ENCODE measurements at places on chromosomes 7 and 10. TPM values are rescaled to one million over a fixed set of nuclear protein-coding genes. Genes with fewer than 3 reads are reported as not detected.

HOXA4 gene
- 2.3 TPM for total RNA-seq

NUTM2E gene
- 0.47 TPM for total RNA-seq

LAMB1 gene
- total RNA-seq = 138 TPM

ITPRIP gene
- total RNA-seq = 66.1 TPM

C10orf67 gene
- not detected for total RNA-seq

NODAL gene
- total RNA-seq = not detected

VIPR2 gene
- total RNA-seq = 0.06 TPM

NPY4R2 gene
- 22.5 TPM for total RNA-seq

ZNF853 gene
- 2.3 TPM for total RNA-seq

Data from A549 treated with Hydrocortisone at 1 μM for 4 hours (cell line).